NCI-H460 (cell line): ENCODE measurements at places on chromosomes 3 and 15.

DNA sequence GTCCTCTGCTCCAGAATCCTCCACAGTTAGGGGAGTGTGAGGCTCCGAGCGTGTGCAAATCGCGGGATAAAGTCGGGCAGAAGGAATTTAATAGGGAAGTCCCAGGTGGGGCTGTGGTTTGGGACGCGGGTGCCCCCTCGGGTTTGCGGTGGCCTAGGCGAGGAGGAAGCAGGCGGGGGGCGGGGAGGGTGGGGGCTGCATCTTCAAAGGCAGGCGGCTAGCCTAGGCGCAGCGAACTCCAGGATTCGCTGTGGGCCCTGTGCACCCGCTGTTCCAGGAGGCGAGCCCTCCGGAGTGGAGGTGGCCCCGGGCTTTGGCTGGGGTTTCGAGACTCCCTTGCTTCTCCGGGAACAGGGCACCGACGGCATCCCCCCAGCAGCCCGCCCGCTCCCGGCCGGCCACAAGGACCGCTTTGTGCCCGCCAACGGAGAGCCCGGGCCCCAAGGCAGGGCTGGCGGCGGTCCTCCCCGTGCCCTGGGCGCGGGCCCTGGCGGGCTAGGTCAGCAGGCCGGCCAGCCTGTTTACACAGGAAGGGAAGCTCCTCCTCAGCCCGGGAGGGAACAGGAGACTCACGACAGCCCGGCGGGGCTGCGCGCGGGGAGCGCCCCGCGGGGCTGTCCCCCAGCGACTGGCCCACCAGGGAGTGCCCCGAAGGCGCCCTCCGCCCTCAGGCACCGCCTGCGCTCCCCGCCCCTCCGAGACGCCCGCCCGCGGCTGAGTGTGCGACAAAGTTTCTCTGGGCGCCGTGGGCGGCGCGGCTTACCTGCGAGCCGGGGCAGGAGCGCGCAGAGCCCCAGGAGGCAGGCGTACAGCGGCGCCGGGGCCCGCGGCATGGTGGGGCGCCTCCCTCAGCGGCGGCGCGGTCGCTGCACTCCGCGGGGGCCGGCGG lies 753 bp downstream of the ITGB5 start:
- peak; percentile 33 for DNase-seq

DNA sequence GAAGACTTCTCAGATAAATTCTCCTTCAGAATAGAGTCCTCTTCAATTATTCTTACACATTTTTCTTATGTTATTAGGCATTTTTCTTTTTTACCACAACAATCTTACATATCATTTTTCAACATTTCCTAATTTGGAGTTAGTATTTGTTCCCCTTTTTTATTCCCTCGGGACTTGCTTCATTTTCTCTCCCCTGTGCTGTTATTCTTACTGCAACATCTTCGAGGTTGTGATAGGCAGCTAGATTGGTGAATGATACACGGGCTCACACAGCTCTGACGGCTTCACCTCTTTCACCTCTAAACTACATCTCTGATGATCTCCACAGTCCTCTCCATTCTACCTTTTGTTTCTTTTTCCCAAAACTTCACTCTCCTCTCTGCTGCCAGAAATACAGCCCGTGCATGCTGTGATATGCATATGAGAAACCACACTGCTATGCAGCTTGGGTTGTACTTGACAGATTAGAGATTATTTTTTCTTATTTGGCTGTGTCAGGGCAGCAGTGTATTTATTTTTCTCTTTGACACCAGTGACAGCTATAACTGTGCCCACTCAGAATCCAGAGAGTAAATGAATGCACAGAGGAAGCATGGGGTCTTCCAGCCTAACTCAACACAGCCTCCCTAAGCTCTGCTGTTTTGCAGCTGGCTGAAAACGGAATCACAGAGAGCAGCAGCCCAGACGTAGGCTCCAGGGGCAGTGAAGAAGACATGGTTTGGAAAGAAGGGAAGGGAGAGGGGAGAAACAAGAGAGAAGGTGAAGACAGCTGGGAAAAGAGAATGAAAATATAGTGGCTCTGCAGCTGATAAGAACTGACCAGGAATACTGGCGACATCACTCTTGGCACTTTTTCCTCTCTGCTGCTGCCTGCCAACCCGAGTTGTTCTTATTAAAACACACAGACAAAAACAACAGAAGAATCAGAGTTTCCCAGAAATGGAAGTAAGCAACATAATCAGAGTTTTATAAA lies 61.8 kb downstream of the SLC9A9 start:
- DNase-seq: no peak

GRCh38 chr15:32091505-32092380 lies 61.4 kb downstream of the CHRNA7 start:
- DNase-seq: no peak

GRCh38 chr15:34644851-34645250 lies 61.4 kb upstream of the GOLGA8B start:
- no peak for DNase-seq

DNA sequence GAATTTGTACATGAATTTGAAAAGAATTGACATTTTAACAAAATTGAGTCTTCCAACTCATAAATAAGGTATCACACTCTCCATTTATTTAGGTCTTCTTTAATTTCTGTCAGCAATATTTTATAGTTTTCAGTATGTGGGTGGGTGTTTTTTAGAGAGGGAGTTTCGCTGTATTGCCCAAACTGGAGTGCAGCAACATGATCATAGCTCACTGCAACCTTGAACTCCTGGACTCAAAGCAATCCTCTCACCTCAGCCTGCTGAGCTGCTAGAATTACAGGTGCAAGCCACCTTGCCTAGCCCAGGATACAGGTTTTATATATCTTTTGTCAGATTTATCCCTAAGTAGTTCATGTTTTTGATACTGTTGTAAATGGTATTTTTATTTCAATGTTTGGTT lies 4.6 kb downstream of the WDR93 start:
- DNase-seq: no peak

DNA sequence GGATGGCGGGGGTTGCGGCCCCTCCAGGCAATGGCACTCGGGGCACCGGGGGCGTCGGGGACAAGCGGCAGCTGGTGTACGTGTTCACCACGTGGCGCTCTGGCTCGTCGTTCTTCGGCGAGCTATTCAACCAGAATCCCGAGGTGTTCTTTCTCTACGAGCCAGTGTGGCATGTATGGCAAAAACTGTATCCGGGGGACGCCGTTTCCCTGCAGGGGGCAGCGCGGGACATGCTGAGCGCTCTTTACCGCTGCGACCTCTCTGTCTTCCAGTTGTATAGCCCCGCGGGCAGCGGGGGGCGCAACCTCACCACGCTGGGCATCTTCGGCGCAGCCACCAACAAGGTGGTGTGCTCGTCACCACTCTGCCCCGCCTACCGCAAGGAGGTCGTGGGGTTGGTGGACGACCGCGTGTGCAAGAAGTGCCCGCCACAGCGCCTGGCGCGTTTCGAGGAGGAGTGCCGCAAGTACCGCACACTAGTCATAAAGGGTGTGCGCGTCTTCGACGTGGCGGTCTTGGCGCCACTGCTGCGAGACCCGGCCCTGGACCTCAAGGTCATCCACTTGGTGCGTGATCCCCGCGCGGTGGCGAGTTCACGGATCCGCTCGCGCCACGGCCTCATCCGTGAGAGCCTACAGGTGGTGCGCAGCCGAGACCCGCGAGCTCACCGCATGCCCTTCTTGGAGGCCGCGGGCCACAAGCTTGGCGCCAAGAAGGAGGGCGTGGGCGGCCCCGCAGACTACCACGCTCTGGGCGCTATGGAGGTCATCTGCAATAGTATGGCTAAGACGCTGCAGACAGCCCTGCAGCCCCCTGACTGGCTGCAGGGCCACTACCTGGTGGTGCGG lies 1.9 kb downstream of the CHST2 start:
- DNase-seq: no peak

GRCh38 chr3:138347960-138348753 lies at the start of gene MRAS:
MRAS (plus strand) TSS chr3:138348579; CDS start chr3:138372884, 24,305 bp downstream.
- peak; percentile 35 for DNase-seq

DNA sequence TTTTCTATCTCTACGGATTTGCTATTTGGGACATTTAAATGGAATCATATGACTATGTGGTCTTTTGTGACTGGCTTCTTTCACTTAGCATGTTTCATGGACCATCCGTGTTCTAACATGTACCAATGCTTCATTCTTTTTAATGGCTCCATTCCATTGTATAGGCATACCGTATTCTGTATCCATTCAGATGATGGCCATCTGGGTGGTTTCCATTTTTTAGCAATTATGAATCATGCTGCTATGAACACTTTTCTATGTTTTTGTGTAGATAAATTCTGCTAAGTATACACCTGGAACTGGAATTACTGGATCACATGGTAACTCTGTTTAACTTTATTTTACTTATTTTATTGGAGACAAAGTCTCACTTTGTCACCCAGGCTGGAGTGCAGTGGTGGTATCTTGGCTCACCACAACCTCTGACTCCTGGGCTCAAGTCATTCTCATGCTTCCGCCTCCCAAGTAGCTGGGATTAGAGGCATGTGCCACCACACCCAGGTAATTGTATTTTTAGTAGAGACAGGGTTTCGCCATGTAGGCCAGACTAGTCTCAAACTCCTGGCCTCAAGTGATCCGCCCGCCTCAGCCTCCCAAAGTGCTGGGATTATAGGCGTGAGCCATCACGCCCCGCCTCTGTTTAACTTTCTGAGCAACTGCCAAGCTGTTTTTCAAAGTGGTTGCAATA lies 13.4 kb downstream of the UBP1 start:
- no peak for DNase-seq

DNA sequence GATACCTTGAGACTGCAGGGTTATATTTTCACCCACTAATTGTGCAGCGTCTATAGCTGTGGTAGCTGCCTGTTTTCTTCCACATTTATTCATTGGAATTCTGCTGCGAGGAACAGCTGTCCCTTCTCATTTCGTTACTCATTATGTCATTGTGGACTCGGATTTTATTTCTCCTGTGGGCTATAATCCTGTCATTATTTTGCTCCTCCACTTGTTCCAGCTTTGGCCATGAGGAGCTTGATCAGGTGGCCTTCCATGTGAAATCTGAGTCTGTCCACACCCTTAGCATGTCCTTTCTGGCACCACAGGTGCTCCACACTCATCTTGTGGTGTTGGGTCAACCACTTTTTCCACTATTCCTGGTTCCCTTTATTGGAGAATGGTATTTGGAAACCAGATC lies 14.8 kb downstream of the LYSMD4 start:
- DNase-seq: no peak

GRCh38 chr15:40276927-40277326 lies 5.9 kb downstream of the ANKRD63 start:
- DNase-seq: no peak

GRCh38 chr3:190429681-190430080 lies 20.0 kb downstream of the TMEM207 start:
- no peak for DNase-seq

DNA sequence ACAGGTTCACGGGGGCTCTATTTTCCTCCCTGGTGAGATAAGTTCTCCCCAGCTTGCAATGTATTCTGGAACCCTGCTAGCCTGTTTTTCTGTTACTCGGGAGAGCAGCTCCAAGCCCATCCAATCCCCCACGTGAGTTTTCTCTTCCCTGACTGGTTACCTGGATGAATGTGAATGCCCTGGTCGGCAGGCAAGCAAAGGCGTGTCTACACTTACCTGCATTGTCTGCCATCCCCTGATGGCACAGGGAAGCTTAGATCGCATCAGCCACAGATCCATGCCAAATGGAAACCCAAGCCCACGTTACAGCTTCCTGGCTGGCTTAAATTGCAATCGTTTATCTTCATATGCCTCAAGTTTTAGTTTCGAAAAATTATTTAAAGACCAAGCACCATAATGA lies 149.9 kb downstream of the FOXP1 start:
- DNase-seq: no peak

- DNase-seq: no peak
These were observed 25.1 kb downstream of the SLC24A5 start for GRCh38 chr15:48145923-48146322.

- DNase-seq: peak; percentile 69
These were observed 5.2 kb downstream of the C3orf49 start for GRCh38 chr3:63824309-63824708.

GRCh38 chr3:45724911-45725310 lies 35.7 kb downstream of the SACM1L start:
- DNase-seq: no peak

DNA sequence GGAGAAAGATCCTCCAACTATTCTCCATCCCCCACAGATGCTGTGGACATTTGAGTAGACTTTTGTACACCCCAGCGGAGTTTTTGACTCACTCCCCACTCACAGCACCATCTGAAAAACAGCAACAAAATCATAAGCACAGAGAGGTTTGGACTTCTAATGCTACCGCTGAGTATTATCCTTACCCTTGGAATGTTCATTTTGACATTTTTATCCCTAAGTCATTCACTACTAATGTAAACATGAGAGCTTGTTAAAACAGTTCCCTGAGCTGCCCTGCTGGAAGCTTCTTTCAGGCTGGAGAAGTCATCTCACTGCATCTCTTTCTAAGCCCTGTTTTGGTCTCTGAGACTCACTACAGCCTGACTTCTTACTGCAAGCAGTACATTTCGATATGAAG lies 1045.9 kb downstream of the MCTP2 start:
- no peak for DNase-seq

- peak; percentile 1 for DNase-seq
These were observed 67.6 kb downstream of the SLC6A11 start for GRCh38 chr3:10883478-10884234.

DNA sequence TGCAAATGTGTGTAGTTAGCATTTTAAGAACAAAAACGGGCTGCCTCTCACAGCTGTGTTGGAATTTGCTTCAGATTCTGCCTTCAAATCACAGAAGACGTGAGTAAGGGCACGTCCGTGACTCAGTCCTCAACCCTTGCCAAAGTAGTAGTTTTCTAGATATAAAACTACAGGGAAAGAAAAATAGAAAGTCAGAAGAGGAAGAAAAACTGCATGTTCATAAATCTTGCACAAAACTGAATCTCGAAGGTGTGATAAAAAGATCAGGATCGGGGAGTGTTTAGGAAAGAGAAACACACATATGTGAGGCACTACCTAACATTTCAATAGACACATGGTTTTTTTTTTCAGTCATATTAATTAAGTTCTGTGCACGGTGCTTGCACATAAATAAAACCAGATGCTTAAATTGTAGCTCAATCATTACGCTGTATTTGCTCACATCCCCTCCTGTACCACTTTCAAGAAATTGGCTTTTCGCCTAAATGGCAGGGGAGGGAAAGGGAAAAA lies 71.7 kb downstream of the P3H2 start:
- no peak for DNase-seq

DNA sequence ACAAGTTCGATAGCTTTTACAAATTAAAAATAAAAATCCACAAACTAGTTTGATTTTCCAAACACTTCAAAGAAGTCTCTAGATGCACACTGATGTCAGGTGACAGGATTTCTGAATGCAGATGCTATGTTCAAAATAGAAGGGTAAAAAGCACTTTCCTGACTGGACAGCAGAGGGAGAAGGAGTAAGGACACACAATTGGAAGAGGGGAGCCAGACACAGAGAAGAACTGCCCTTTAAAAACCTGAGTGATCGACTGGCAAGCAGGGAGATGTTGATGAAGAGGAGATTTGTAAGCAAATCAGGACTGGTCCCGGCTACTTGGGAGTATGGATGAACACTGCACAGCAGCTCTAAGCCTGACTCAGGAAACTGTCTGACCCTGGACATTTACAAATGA lies 612.8 kb downstream of the MAGI1 start:
- DNase-seq: no peak
